Activated CD8-positive, alpha-beta T cell treated with anti-CD3 and anti-CD28 coated beads for 36 hours (primary cell): ENCODE measurements at places on chromosomes 12 and 14. TPM values are rescaled to one million over a fixed set of nuclear protein-coding genes. Genes with fewer than 3 reads are reported as not detected.

The FLRT2 gene
- not detected for total RNA-seq

The BEGAIN gene
- 6.0 TPM for total RNA-seq

The SERPINA9 gene
- not detected for total RNA-seq

The PRIMA1 gene
- not detected for total RNA-seq

The SLC25A21 gene
- total RNA-seq, result not detected

The CLEC6A gene
- not detected for total RNA-seq

The PLA2G1B gene
- 0.99 TPM for total RNA-seq

The REP15 gene
- not detected for total RNA-seq

The CPNE6 gene
- not detected for total RNA-seq

The TOMM20L gene
- total RNA-seq, result not detected

The CACNA1C gene
- 0.02 TPM for total RNA-seq

The DAO gene
- total RNA-seq, result not detected

GRCh38 chr14:102967506-102967795 is 45.0 kb downstream of the AMN start:
- no peak for DNase-seq

DNA sequence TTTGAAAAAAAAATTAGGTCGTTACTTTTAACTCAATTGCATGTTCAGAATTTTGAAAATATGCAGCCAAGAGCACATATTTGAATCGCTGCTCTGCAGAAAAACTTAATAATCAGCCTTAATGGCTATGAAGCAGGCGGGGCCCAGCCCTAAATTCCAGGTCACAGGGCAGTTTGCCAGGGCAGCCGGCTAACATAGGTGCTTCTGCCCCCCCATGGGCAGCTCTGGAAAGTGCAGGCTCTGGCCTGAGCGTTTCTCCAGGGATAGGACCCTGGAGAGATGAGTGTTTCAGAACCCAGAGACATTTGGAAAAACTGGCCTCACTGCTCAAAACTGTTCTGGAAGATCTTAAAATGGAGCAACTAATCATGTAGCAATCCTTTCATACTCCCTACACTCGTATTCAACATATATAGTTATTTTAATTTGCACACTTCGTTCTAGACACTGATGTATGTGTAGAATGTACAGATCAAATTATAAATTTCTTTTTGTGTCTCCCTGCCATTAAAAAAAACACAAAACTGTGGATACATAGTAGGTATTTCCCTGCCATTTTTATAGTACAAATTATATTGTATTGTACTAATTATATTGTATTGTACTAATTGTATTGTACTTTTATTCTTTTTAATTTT is 26.0 kb upstream of the PTGR2 start:
- peak; percentile 88 for DNase-seq

DNA sequence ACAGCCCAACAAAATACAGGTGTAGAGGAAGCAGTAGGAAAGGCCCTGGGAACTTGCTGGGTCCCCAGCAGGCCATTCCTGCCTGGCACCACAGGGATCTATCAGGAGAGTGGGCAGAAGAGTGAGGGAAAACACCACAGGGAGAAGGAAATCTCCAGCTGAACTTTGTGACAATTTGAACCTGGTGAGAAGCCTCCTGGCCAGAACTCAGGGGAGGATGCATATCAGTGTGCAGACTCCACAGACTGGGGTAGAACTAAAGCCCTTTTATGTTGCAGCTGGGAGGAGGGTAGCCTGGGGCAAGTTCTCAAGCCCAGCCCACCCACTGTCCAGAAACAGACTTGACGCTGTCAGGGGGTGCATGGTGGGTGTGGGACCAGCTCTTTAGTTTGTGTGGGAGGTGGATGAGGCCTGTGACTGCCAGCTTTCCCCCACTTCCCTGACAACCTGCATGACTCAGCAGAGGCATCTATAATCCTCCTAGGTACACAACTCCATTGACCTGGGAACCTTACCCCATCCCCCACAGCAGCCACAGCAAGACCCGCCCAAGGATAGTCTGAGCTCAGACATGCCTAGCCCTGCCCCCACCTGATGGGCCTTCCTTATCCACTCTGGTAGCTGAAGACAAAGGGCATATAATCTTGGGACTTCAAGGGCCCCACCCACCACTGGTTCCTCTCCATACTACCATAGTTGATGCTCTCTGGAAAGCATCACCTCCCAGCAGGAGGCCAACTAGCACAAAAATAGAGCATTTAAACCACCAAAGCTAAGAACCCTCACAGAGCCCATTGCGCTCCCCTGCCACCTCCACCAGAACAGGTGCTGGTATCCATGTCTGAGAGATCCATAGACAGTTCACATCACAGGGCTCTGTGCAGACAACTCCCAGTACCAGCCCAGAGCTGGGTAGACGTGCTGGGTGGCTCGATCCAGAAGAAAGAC is 28.9 kb downstream of the PNN start:
- DNase-seq, result no peak

DNA sequence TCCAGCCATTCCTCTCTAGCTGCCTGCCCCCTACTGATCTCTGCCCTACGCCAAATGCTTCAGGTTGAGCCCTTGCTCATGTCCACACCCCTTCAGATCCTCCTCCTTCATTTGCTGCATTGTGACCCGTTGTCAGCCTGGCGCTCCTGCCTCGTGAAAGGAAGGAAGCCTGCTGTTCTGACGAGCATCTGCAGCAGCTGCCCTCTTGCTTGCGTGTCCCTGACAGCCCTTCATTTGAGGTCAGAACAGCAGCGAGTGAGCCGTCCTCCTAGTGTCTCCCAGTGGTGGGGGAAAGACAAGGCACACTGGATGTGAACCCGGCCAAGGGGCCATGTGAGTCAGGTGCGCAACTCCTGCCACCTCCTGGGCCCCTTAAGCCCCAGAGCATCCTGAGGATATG is 3.0 kb upstream of the PIANP start:
- peak; percentile 43 for DNase-seq

- DNase-seq, result no peak
Observed at GRCh38 chr14:54353266-54353665, 43.5 kb upstream of the CDKN3 start.

DNA sequence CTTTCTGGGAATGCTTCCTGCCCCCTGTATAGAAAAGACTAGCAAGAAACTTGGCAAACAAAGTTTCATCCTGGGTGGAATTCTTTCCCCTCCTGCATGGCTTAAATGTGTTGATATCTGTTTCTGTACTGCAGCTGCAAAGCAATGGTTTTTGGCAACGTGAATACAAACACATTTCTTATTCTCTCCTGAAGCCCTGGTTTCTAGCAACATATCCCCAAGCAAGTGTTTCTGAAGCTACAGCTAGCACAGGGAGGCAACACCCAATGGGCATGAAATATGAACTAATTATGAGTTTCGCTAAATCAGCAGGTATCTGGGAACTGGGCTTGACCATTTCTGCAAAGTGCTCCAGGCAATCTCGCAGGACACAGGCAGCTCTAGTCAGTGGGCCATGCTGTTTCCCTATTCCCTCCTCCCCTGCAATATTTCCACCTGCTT is 392.3 kb upstream of the TMPO start:
- DNase-seq, result no peak

- DNase-seq, result peak; percentile 72
Observed at GRCh38 chr14:103391048-103391447, 5.8 kb downstream of the MARK3 start.

DNA sequence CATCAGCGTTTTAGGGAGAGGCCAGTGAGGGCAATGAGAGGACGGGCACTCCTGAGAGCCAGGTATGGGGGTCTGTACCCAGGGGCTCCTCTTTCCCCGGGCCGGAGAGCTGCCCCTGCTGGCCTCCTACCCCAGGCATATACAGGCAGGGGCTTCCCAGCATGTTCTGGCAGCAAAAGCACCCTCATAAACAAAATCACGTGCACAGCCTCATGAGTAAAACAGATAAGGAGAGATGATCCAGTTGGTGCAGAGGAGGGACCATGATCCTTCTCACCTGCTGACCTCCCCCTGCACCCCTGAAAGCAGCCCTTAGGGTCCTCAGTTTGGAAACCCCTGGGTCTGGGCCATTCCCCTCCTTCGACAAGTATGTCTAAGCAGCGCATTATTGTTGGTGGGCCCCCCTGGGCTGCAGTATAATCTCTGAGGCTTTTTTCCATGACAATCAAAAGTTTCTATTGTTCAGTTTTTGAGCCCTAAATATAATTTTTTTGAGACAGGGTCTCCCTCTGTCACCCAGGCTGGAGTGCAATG is 5.0 kb upstream of the KRT4 start:
- DNase-seq, result no peak

DNA sequence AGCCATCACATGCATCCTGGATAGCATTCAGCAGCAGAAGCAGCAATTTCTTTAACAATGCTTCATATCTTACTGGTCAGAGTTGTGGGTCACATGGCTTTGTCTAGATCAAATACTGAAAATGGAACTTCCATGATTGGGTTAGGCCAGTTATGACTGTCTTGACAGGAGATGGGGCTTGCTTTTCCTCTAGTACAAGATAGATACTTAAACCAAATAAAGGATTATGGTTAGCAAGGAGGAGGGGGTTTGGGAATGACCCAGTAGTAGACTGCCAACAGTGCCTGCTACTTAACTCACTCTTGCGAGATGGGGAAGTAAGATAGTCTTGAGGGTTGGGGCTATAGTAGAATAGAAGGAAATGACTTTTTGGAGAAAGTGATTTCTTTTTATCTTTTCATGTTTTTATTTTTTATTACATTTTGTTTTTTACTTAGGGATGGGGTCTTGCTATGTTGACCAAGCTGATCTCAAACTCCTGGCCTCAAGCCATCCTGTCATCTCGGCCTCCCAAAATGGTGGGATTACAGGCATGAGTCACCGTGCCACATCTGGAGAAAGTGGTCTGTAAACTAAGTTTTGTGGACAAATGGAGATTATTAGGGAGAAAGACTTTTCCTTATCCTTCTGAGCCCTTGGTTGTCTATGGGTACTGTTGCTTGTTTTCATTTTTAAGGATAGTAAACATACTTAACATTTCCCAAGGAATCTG is 37.6 kb downstream of the WNK1 start:
- no peak for DNase-seq

- no peak for DNase-seq
Observed at GRCh38 chr14:31252865-31253264, 45.3 kb upstream of the HECTD1 start.

GRCh38 chr12:131628023-131628740 is 82.7 kb upstream of the SFSWAP start:
- no peak for DNase-seq

DNA sequence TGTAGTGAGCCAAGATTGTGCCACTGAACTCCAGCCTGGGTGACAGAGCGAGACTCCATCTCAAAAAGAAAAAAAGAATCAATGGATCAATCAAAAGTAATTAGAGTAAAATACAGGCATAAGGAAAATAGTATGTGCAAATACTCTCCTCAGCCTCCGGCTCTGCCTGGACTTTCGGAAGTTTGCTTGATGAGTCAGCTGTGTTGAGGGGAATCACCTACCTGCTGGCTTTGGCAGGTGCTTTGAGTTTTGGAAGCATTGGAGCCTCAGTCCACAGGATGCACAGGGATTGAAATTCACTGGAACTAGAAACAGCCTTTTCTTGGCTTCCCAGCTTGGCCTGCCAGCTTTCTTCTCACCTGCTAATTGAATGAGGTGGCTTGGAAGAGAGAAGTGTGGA is 268.2 kb downstream of the PCNX1 start:
- DNase-seq, result no peak

GRCh38 chr14:52706286-52706685 is 714 bp upstream of the PSMC6 start:
- DNase-seq, result peak; percentile 79

- no peak for DNase-seq
Observed at GRCh38 chr14:69281450-69282169, 21.7 kb downstream of the GALNT16 start.

DNA sequence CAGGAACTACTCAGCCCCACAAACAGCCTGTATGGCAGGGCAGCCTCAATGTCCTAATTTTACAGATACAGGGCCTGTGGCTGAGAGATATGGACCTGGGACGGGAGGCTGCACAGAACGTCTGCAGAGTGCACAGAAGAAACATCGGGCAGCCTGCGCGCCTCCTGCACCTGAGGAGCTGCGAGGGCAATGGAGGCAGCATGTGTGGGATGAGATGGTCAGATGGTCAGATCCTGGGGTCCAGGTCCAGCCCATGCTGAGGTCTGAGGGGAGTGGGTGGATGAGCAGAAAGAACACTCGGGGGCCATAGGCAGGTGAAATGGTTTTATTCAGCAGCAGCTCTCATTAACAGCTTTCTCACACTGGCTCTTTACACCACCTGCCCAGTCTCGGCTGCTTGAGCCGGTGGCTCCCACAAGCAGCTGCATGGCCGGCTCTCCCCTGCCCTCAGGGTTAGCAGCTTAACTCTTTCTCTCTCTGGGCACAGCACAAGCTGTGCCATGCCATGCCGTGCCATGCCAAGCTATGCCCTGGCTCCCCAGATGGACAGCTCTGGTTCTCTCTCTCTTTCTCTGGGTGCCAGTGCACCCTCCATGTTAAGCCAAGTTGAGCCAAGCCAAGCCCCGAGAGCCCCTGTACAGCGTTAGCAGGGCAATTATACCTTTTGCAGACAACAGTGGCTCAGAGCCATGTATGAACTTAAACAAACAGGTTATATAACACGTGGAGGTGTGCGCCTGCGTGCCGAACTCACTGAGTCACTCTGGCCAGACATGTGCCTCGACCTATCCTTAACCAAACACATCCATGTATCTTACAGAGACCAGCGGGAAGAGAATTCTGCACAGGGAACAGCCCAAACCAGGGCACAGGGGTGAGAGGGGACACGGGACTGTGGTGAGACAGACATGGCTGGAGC is 47.6 kb downstream of the RIMBP2 start:
- DNase-seq, result no peak

GRCh38 chr12:121114806-121115205 is 17.9 kb upstream of the P2RX7 start:
- DNase-seq, result no peak

GRCh38 chr12:31585271-31585670 is 5.7 kb downstream of the DENND5B start:
- DNase-seq, result no peak

- no peak for DNase-seq
Observed at GRCh38 chr14:101506926-101507835, 54.1 kb upstream of the DIO3 start.

DNA sequence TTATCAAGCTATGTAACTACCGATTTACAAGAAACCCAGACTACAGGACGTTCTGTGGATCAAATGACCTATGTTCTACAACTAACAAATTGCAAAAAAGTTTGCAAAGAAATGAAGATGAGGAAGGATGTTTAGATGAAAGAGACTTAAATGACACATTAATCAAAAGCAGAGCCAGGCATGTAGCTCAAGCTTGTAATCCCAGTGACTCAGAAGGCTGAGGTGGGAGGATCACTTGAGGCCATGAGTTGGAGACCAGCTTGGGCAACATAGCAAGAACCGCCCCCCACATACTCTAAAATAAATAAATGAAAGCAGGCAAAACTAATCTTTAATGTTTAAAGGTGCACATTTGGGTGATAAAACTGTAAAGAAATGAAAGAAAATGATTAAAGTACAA is 331.9 kb downstream of the BTG1 start:
- DNase-seq, result peak; percentile 21

DNA sequence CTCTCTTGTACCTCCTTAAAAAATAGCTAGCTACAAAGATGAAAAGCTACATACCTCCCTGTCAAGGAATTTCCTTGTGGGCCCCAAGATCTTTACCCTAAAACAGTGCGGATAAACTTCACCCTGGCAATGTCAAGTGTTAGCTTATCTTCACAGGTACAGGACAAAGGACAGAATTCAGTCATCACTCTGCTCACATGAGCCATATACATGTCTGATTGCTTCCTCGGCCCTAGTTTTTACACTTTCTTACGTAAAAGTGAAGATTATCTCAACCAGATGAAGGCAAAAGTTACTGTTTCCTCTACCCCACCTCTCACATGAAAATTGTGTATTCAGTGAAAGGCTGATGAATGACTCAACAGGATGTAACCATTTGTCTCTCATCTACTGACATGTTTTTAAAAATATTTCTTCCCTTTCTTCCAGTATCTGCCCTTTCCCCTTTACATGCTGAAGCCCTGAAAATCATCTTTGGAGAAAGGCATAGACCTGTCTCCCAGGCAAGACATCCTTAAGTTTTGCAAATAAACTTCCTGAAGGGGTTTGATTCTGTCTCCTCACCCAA is 890.1 kb downstream of the GALC start:
- no peak for DNase-seq
